ENCODE measurements at places on chromosomes 5 and 9. TPM values are rescaled to one million over a fixed set of nuclear protein-coding genes. Genes with fewer than 3 reads are reported as not detected.

FGFR4 gene
- total RNA-seq: 0.85 TPM

SHOC1 gene
- total RNA-seq: not detected

MLANA gene
- not detected for total RNA-seq

PFN3 gene
- not detected for total RNA-seq

NR4A3 gene
- 21.3 TPM for total RNA-seq

EGR1 gene
- total RNA-seq: 419 TPM

LHX2 gene
- not detected for total RNA-seq

NUTM2F gene
- not detected for total RNA-seq

TMEM215 gene
- 0.75 TPM for total RNA-seq

MOB3B gene
- total RNA-seq: 2.4 TPM

PCDHA9 gene
- total RNA-seq: not detected

SPINK13 gene
- not detected for total RNA-seq

EIF4E1B gene
- not detected for total RNA-seq

IL3 gene
- not detected for total RNA-seq

PCDHAC2 gene
- not detected for total RNA-seq

CATSPER3 gene
- total RNA-seq: not detected

TMEFF1 gene
- total RNA-seq: not detected

HRH2 gene
- 7.5 TPM for total RNA-seq

LCP2 gene
- 9.3 TPM for total RNA-seq

COL23A1 gene
- 4.3 TPM for total RNA-seq

ANKRD34B gene
- total RNA-seq: not detected

MARVELD2 gene
- total RNA-seq: not detected

STXBP1 gene
- total RNA-seq: 29.3 TPM

TEX48 gene
- total RNA-seq: not detected

NRG2 gene
- 12.8 TPM for total RNA-seq

SVEP1 gene
- 41.8 TPM for total RNA-seq

AMACR gene
- total RNA-seq: 1.3 TPM
